ENCODE measurements at places on chromosomes 3 and 15.

DNA sequence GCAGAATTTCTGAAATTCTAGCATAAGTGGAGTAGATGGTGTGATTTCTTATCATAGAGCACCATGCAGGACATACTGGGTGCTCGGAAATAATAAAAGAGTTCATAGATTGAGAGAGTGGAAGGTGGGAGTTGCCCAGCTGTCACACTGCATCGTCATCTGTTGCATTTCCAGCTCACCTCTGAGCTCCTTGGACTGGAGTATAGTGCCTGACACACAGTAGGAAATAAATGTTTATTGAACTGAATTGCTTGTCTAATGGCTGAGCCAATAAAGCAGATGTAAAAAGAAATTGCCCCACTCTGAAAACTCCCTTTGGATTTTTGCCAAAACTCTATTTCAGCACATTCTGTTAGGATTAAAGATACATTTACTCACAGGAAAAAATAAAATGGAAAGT is 108.9 kb upstream of the UBE2E1 start:
- DNase-seq: no peak

GRCh38 chr3:39130026-39130425 is 22.5 kb downstream of the TTC21A start:
- DNase-seq: no peak

- DNase-seq: no peak
These were observed 84.6 kb downstream of the MESD start for GRCh38 chr15:80904998-80905397.

GRCh38 chr15:36401586-36401966 is 177.8 kb upstream of the CDIN1 start:
- DNase-seq: no peak

GRCh38 chr3:107221856-107222255 is 155.4 kb upstream of the CCDC54 start:
- DNase-seq: no peak
